Activated CD4-positive, alpha-beta memory T cell treated with anti-CD3 and anti-CD28 coated beads, Interleukin-2, amount 10 ng/mL, durations not matched to agents 7 days and 5 days (primary cell): ENCODE measurements at places on chromosomes 3 and 15. TPM values are rescaled to one million over a fixed set of nuclear protein-coding genes. Genes with fewer than 3 reads are reported as not detected.

DNA sequence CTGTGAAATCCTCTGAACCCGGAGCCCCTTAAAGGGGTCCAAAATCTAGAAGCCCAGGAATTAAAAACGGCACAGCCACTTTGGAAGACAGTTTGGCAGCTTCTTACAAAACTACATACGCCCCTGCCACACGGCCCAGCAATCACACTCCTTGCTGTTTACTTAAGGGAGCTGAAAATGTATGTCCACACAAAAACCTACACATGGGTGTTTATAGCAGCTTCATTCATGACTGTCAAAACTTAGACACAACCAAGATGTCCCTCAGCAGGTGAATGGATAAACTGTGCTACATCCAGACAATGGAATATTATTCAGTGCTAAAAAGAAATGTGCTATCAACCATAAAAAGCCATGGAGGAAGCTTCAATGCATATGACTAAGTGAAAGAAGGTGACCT lies 162.5 kb downstream of the NUP210 start:
- no peak for DNase-seq

DNA sequence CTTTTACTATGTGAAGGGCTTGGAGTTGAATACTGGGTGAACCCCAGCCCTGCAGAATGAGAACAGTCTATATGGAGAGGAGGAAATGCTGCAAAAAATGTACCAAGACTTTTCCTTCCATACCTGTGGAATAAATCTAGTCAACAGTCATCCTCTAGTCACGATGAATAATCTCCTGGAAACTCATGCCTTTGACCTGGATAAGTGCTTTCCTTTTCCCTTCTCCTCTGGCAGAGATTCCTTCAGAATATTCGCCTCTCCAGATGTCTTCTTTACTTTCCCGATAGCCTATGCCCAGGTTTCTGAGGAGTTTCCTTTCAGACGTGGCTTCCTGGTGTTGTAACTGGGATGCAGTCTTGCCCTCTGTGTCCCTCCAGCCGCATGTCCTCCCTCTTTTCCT lies 28.1 kb downstream of the CCNL1 start:
- no peak for DNase-seq

DNA sequence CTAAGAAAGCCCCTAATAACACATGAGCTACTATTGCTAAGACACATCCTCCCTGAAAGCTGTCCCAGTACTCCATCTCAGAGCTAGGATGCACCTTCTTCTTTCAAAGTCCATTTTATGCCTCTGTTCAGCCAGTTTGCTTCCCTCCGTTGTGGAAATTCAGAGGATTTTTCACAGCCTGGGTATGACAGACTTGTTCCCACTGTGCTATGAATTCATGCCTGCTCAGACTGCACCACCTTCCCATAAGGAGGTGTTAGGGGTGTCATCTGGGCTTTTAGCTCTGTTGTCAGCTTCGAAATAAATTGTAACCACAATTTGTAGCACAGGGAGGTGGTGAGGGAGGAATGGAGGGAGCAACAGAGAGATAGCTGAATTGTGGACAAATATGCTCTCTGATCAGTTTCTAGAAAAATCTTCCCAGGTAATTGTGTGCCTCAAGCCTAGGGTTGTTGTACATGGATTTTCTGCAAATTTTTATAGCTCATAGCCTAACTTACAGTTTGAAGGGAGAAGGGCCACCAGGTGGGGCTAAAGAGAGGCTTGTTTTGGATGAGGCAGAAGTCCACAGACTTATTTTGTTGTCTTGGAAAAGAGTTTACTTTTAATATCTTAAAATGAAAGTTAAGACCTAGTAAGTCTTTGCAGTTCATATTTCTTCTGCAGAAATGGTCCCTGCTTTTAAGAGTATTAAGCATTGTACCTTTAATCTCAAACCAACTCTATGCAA lies 462.0 kb downstream of the PDCD6IP start:
- DNase-seq: peak; percentile 20

- no peak for DNase-seq
Measured at GRCh38 chr3:9701006-9701405, 2.6 kb upstream of the CPNE9 start.

GRCh38 chr3:115228266-115228665 lies 81.2 kb upstream of the ZBTB20 start:
- DNase-seq: no peak

DNA sequence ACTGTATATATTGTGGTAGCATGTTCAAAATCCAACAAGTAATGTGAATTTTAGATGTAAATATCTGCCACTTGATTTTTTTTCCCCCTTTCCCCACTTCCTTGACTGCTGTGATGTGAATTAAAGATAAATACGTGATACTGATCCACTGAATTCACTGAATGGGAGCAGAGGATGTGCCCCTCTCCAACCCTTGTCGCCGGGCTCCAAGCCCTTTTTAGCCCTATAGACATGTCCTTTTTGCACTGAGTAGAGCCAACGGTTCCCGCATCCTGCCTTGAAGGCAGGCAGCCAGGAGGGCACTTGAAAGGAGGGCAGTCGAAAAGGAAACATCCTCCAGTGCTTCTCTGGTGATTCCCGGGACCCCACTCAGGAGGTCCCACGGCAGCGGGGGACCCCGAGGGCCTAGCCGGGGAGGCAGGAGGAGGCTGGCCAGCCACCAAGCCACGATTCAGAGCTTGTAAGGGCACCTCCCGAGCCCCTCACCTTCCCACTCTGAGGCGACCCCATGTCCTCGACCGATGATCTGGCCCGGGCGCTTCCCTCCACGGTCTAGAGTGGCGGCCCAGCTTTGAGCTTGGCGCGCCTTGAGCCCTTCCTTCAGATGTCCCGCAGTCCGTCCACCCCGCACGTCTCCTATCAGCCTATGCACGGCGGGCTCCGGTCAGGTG lies 901 bp upstream of the MANF start:
- peak; percentile 39 for DNase-seq

GRCh38 chr3:141853081-141853601 lies 23.3 kb upstream of the ATP1B3 start:
- DNase-seq: no peak

- DNase-seq: no peak
Measured at GRCh38 chr15:55715355-55716076, 27.4 kb downstream of the PRTG start.

- DNase-seq: no peak
Measured at GRCh38 chr15:83380059-83380458, 67.1 kb upstream of the SH3GL3 start.

DNA sequence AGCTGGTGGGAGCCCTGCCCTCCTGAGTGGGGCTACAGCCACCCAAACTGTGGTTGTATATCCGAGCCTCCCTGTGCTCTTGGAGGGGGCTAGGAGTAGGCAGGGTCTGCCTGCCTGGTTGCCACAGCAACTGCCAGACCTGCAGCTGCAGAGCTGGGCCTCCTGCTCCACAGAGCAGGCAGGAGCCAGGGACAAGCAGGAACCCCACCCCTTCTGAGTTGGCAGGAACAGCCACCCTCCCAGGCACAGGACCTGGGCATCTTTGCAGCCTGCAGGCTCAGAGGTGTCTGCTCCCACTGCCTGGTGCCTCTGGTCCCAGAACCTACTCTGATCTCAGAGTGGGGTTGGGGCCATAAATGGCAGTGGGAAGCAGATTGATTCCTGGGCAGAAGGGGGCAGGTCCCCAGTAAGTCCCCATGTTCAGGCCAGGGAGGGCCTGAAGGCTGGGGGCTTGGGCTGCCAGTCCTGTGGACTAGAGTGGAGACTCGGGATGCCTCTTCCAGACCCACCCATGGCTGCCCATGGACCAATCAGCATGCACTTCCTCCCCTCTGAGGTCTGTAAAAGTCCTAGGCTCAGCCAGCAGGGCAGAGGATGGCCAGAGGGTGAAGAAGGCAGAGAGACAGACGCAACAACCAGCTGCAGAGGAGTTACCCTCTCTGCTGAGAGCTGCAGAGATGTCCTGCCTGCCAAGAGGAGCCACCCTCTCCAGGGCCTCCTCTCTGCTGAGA lies 10.3 kb upstream of the LRRC31 start:
- DNase-seq: no peak

GRCh38 chr3:188349351-188349901 lies 195.5 kb downstream of the LPP start:
- DNase-seq: no peak

DNA sequence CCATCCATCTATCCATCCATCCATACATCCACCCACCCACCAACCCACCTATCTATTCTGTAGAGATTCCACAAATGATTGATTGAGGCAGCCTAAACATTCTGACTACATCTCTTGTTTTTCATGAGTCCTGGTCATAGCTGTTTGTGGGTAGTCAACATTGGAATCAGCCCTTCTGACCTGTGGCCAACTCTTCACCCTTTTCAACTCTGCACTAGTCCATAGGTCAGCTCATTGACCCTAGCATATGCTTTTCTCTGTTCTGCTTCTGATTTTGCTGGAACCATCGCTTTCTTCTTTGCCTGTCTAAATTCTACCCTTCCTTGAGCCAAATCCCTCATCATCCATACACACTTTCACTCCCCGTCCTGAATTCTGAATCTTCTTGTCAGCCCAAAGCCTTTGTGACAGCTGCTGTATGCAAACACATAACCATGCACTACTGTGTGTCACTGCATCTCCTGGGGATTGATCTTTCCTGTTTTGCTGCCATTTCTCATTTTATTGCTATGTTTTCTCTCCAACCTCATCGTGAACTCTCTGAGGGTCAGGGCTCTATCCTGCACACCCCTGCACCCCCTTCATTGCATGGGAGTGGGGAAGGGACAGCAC lies 16.8 kb upstream of the KCTD6 start:
- no peak for DNase-seq

- DNase-seq: no peak
Measured at GRCh38 chr3:195060531-195061291, 210.2 kb downstream of the XXYLT1 start.

DNA sequence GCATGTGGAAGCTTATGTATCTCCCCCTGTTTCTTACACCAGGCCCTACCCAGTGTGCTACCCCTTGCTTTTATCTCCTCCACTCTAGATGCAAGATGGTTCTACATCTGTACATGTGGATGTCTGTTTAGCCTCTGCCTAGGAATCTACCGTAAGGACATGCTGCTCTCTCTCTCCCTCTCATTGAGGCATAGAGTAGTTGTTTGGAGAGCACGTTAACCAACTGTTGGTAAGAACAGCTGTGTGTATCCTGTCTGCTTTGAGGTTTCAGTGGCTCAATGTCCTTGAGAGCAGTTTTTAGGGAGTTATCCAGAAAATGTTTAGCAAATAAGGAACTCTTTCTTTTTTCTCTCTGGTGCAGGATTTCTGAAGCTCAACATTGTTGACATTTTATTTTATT lies 152.8 kb downstream of the DNAJB8 start:
- no peak for DNase-seq

GRCh38 chr3:141231952-141232823 lies 563 bp downstream of the PXYLP1 start:
- DNase-seq: peak; percentile 26

DNA sequence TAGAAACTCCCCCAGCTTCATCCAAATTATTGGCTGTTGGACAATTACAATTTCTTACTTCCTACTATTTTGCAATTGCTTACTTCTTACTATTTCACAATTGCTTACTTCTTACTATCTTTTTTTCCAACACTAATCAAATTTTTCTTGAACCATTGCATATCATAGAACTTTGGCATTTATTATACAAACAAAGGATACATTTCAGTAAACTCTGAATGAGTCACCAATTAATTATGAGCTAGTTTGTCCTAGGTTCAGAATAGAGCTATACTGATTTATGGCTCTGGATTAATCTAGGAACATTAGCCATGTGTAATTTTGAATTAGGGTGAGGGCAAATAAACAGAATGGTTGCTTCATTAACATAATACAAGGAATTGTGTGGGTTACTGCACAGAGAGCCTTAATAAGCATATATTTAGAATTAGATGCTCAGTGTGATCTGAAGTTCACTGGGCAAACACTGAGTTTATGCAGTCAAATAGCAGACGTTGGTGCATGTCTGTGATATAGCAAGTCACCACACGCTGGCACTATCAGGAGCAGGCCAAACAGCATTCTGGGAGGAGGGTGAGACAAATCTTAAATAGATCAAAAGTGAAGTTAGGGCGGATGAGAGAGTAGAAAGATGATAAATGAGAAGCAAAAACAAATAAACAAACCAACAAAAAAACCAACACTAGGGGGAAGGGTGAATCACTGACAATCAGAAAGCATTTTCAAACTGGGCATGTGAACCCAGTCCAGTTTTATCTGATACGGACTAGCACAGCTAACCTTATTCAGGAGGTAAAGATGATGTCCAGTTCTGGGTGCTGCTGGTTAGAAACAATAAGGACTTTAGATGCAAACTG lies 21.5 kb downstream of the GABRR3 start:
- DNase-seq: no peak

DNA sequence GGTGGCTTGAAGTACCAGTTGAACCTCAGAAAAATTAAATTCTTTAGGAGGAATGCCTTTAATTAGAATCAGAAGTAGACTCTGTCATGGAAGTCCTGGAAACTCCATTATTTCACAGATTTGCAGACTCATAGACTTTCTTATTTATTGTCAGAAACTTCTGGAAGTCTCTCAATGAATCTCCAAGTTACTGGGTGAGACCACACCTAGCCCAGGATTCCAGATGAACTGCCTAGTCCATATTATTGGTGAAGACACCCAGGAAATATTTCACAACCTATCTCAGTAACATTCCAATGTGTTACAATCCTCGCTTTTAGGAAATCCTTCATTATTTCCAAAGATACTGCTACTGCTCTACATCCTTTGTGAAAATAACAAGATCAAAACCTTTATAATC lies 6.5 kb upstream of the THBS1 start:
- DNase-seq: no peak

Gene ZDHHC23
- total RNA-seq: 3.1 TPM

Gene ZKSCAN7
- total RNA-seq: 0.60 TPM

Gene ZNF385D
- total RNA-seq: not detected

Gene THBS1
- 1.5 TPM for total RNA-seq

Gene HRG
- not detected for total RNA-seq

Gene SENP8
- 1.4 TPM for total RNA-seq

Gene SLC28A1
- total RNA-seq: not detected

Gene TJP1
- not detected for total RNA-seq

Gene ARHGAP11A
- total RNA-seq: 139 TPM

Gene SAMMSON
- not detected for total RNA-seq

Gene GOLGA6D
- total RNA-seq: not detected
